BE2C (cell line): ENCODE measurements at places on chromosomes 3 and 15.

GRCh38 chr3:60497902-60498301 lies 753.4 kb downstream of the FHIT start:
- peak; percentile 52 for DNase-seq

DNA sequence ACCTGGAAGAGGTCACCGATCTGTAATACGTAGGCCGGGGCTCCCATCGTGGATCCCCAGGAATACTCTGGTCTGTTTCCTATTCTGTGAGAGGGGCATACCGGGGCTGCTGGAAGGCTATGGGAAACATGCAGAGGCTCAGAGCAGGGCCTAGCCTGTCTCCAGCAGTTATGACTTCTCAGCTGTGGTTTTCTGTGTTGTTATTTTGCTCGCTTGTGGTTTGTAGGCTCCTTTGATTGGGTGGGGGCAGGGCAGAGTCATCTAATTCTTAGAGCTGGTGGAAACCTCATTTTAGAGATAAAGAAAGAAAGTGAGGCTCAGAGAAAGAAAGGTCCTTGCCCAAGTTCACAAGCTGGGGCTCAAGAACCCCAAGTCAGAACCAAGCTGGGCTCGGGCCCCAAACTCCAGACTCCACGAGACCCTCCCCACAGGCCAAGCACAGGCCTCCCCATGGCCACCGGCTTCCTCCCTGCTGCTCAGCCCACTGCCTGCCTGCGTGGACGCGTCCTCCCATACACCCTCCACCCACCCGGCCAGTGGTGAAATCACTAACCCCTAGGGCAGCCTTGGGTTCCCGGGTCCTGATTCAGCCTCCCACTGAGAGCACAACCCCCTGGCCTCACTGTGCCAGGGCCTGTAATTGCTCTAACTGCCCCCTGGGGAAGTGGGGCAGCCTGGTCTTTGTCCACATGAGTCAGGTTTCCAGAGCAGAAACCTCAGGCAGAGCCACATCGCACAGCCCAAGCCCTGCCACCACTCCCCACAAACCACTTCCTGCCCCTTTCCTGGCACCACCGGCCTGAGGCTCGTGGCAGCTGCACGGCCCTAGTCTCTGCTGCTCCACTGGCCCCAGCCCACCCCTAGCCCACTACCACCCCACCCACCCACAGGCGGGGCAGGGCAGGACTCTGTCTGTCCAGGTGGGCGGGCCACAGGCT lies 270.8 kb downstream of the UACA start:
- peak; percentile 74 for DNase-seq

GRCh38 chr15:38069511-38070011 lies 135.1 kb downstream of the TMCO5A start:
- no peak for DNase-seq

- DNase-seq = no peak
Observed at GRCh38 chr3:40793730-40794129, 269.0 kb downstream of the ZNF621 start.

DNA sequence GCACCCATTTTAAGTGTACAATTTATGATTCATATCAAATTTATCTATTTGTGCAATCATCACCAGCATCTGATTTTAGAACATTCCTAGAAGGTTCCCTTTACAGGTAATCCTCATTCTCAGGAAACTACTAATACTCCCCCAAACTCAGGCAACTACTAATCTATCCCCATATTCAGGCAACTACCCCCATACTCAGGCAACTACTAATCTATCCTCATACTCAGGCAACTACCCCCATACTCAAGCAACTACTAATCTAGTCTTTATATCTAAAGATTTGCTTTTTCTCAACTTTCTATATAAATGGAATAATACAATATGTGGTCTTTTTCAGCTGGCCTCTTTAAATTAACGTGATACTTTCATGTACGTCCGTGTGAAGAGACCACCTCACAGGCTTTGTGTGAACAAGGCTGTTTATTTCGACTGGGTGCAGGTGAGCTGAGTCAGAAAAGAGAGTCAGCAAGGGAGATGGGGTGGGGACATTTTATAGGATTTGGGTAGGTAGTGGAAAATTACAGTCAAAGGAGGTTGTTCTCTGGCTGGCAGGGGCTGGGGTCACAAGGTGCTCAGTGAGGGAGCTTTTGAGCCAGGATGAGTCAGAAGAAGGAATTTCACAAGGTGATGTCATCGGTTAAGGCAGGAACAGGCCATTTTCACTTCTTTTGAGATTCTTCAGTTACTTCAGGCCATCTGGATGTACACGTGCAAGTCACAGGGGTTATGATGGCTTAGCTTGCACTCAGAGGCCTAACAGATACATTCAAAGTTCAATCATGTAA lies 1444.5 kb upstream of the CADM2 start:
- no peak for DNase-seq

- peak; percentile 88 for DNase-seq
Observed at GRCh38 chr3:13574083-13574797, 25.3 kb downstream of the FBLN2 start.

DNA sequence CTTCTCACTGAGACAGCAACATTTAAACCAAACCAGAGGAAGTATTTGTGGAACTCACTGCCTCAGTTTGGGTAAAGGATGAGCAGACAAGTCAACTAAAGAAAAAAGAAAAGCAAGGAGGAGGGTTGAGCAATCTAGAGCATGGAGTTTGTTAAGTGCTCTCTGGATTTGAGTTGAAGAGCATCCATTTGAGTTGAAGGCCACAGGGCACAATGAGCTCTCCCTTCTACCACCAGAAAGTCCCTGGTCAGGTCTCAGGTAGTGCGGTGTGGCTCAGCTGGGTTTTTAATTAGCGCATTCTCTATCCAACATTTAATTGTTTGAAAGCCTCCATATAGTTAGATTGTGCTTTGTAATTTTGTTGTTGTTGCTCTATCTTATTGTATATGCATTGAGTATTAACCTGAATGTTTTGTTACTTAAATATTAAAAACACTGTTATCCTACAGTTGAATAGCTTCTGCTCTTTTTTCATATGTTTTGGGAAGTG lies 23.3 kb downstream of the CLDN18 start:
- no peak for DNase-seq

- no peak for DNase-seq
Observed at GRCh38 chr3:143339451-143339850, 219.9 kb downstream of the CHST2 start.

- no peak for DNase-seq
Observed at GRCh38 chr3:5185093-5185673, 2.3 kb upstream of the EDEM1 start.

DNA sequence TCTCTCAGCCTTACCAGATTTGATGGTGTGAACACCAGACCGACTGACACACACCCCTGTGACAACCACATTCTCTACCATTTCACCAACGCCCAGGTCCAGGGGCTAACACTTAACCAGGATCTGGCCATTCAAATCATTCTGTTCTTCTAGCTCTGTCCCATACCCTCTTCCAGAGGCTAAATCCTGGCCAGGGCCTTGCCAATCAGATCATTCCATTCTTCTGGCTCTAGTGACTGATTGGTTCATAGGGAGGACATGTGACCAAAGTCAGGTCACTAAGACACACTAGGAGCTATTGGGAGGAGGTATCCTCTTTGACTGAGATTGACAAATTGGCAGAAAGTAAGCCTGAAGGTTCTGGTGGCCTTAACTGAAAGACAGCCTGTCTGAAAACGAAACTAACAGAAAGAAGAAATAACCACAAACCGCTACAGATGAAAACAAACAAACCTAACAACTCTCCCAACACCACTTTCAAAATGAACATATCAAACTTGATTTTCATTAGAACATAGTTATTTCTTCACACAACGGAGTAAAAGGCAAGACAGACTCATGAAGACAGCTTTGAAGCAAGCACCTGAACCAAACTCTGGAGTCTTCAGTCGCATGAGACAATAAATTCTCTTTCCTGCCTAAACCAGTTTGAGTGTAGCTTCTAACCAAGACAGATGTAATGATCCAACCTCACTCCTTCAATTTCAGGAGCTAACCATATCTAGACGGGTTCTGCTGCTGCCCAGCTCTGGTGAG lies 68.5 kb downstream of the TRANK1 start:
- no peak for DNase-seq

DNA sequence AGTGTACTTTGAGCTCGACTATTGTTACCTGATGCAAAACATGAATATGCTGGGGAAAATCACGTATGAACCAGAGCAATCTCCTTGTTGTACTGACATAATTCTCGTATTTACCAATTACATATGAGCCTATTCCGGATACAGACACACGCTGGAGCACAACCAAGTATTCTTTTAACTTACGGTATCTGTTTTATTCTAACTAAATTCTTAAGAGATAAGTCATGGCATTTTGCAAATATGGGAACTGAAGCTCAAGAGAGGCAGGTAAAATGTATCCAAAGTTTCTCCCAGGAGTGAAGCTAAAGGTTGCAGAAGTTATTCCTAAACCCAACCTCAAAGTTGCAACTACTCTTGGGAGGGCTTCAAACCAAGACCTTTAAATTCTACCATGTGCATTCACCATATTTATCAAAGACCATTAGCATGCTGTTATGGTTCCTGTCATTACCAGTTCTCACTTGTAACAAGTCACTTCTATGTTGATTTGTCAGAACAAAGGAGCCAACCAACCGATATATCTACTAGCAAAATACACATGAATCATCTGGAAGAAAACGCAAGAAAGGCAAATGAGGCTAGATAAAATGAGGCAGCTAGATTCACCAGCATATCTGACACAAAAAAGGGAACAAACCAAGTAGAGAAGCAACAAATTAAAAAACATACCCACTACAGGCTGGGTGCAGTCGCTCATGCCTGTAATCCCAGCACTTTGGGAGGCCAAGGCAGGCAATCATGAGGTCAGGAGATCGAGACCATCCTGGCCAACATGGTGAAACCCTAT lies 17.8 kb downstream of the TBL1XR1 start:
- no peak for DNase-seq
